A549 treated with AZD2906 at 1 μM for 4 hours (cell line): ENCODE measurements at places on chromosomes 16 and 17. TPM values are rescaled to one million over a fixed set of nuclear protein-coding genes. Genes with fewer than 3 reads are reported as not detected.

C17orf58 gene
- 16.6 to 19.5 TPM (median 18.6 TPM) in 5 replicates for total RNA-seq

CBX8 gene
- 11.8 to 16.8 TPM (median 15.9 TPM) in 5 replicates for total RNA-seq

DRC7 gene
- total RNA-seq = 0.07 to 0.21 TPM (median 0.08 TPM) in 4 of 5 replicates, not detected in the other

ITGAD gene
- 0.03 TPM in 1 of 5 replicates, not detected in the others for total RNA-seq

PDP2 gene
- total RNA-seq = 5.3 to 6.8 TPM (median 5.9 TPM) in 5 replicates

SPNS3 gene
- total RNA-seq = 0.03 to 0.17 TPM (median 0.06 TPM) in 4 of 5 replicates, not detected in the other

SSTR5 gene
- 0.51 to 0.79 TPM (median 0.60 TPM) in 5 replicates for total RNA-seq

GABARAP gene
- total RNA-seq = 643 to 763 TPM (median 704 TPM) in 5 replicates

SHCBP1 gene
- total RNA-seq = 30.4 to 40.3 TPM (median 36.0 TPM) in 5 replicates

NTN1 gene
- 0.46 to 0.85 TPM (median 0.58 TPM) in 5 replicates for total RNA-seq

NUPR1 gene
- total RNA-seq = 10.8 to 18.9 TPM (median 14.9 TPM) in 5 replicates
